ENCODE measurements at places on chromosomes 4 and X.
A peak's percentile ranks its signal among the peaks of the same experiment; 100 is the strongest.

GRCh38 chr4:53307819-53308780 is 57.8 kb downstream of the SCFD2 start:
- no peak for DNase-seq

DNA sequence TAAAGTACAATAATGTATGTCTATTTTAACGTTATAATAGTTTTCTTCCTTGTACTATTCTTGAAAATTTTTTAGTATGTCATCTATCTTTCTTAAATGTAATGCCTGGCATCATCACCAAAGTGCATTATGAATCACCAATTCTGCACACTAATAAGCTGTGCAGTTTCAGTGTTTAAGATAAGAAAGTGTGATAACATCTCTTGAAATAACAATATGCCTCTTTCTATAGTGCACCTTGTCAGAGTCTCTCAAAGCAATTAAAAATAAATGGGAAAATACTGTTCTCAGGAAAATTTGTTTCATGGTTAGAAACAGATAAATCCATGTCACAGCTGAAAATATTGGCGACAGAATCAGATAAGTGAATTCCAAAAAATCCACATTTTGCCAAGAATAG is 457.4 kb upstream of the PCDH10 start:
- no peak for DNase-seq

DNA sequence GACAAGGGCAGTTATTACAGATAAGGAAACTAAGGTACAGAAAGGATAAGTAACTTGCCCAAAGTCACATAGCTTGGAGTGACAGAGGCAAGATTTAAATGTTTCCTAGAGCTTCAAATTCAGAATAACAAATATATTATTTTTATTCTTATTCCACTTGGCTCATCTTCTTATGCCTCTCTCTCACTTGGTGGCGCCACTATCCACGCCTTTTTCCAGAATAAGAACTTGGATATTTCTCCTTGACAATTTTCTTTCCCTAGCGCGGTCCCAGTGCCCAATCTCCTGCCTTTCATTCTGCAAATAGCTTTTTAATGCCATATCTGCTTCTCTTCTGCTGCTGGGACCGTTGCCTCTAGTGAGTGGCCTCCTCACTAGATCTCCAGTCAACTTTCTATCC is 78.5 kb downstream of the MSN start:
- DNase-seq: no peak

DNA sequence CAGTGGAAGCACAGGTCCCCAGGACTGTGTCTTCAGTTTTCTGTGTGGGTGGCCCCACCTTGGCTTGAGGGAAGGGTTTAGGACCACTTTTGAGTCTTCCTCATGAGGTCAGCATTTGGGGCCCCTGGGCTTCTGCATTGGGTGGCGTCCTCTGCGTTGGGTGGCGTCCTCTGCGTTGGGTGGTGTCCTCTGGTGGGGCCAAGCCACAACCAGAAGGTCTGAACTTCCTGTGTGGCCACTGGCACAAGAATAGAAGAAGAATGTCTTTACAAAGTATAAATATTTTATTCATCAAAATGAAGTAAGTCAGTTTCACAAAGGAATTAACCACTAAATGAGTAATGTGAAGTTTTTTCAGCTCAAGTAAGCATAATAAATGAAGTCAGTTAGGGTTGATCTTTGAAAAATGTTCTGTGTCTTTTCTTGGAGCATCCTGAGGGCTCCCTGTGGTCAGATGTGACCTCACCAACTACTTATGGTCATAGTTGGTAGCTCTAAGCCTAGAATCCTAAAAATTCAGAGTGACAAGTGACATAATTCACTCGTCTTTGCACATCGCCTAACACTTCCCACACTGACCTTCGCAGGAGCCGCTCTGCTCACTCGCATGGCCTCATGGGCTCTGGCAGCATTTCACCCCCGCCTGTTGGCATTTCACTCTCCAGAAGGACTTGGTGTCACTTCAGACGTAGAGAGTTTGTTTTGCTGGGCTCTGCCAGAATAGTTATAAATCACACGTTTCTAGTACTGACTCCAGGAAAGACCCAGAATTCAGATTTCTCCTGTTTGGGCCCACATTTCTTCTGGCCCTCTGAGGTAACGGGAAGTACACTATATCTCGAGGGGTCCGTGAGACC is 39.0 kb upstream of the HGFAC start:
- no peak for DNase-seq

- DNase-seq: no peak
Observed at GRCh38 chr4:123234955-123235354, 161.6 kb upstream of the SPRY1 start.

GRCh38 chrX:41720125-41720779 is 3.7 kb upstream of the GPR82 start:
- peak; percentile 28 for DNase-seq

DNA sequence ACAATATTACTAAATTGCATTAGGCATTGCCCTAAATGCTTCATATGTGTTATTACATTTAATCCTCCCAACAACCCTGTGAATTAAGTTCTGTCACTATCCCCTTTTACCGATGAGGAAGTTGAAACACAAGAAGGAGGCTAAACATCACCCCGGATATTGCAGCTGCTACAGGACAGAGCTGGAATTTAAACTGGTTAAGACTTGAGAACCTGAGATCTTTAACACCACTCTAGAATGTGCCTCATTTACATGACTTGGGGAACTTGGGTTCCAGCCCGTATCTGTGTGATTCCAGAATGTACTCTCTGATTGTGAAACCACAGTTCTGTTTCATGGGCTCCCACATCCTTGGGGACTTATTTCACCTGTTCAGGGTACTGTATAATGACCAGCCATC is 165.1 kb upstream of the PPARGC1A start:
- no peak for DNase-seq

All from activated T-cell treated with anti-CD3 and anti-CD28 coated beads, Interleukin-2, amount 50 U/mL, for 1 hour (primary cell).